Skeletal muscle tissue (tissue), 5 donors: ENCODE measurements at places on chromosomes 3 and 15. TPM values are rescaled to one million over a fixed set of nuclear protein-coding genes. Genes with fewer than 3 reads are reported as not detected.

The GPR62 gene
- total RNA-seq, result 0.52 TPM

The LMAN1L gene
- not detected for total RNA-seq

The GOLGA8G gene
- total RNA-seq, result not detected

The PTPRG gene
- 48.5 TPM for total RNA-seq

The ZMYND10 gene
- total RNA-seq, result 0.52 TPM

The ASTE1 gene
- total RNA-seq, result 5.2 TPM

The RPP25 gene
- total RNA-seq, result 1.0 TPM

The PLA2G4B gene
- 1.6 TPM for total RNA-seq

The CLPX gene
- total RNA-seq, result 42.3 TPM

The FGF7 gene
- total RNA-seq, result 7.3 TPM

The RPL15 gene
- total RNA-seq, result 3,028 TPM

The CASR gene
- total RNA-seq, result not detected

The SEMA3F gene
- total RNA-seq, result 2.1 TPM

The IRAK2 gene
- 1.6 TPM for total RNA-seq

The FAM43A gene
- 15.7 TPM for total RNA-seq

The MUSTN1 gene
- total RNA-seq, result 35.5 TPM

The ACSBG1 gene
- under 0.01 TPM for total RNA-seq

The SPTBN5 gene
- total RNA-seq, result 1.0 TPM

The LNP1 gene
- 7.3 TPM for total RNA-seq

The KNL1 gene
- 6.3 TPM for total RNA-seq

The SLC15A2 gene
- 33.4 TPM for total RNA-seq
